ENCODE measurements at places on chromosomes 11 and 22.

- DNase-seq = no peak
Measured at GRCh38 chr11:44096360-44097185, 1.1 kb downstream of the EXT2 start.

DNA sequence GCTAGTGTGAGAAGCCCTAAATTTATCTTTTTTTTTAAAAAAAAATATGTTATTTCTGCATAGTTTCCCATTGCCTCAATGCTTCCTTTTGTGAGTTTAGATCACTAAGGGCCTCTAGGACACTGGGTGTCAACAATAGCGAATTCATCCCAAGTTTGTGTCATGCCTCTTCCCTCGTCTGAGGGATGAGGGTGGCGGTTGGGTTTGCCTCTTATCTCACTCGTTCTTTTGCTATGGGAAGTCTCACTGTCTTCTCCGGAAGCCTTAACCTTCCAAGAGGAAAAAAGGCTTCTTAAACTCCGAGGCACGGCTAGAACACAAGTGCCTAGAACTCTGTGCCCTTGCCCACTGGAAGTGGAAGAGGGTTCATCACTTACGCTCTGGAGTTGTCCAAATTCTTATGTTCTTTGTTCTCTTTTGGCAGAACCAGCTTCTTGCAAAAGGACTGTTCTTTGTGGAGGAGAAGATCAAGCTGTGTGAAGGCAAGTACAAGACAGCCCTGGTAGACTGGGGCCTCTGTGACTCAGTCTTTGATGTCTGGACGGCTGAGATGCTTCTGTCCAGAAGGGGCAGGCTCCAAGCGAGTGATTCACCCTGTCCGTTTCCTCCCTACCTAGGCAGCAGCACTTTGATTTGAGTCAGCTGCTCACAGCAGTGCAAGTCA, 78.5 kb downstream of the TRAF6 start:
- peak; percentile 85 for DNase-seq

- DNase-seq = no peak
Measured at GRCh38 chr11:60942219-60942618, 9.8 kb downstream of the SLC15A3 start.

DNA sequence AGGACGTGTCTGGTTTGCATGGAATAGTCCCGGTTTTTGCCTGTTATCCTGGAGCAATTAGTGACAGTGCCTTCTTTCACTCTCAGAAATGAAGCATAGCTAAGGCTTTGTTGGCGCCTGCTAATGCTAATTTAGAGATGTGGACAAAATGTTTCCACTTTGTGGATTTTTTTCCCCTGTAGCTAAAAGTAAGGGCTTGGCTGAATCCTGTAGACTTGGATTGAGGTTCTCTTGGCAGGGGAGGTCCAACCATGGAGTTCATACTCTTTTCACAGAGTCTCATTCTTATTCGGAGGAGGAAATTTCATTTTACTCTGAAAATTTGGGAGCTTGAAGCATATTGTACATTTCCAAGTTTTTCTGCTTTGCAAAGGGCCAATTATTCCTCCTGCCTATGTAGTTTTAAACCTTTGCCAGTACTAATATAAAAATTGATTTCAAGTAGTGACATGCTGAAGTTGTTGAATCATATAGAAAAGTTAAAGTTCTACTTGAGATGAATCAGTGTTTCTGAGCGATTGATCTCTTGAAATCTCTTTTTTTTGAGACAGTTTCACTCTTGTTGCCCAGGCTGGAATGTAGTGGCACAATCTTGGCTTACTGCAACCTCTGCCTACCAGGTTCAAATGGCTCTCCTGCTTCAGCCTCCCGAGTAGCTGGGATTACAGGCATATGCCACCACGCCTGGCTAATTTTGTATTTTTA, 20.0 kb downstream of the PPFIA1 start:
- DNase-seq = no peak

GRCh38 chr11:42498971-42499370, 812.8 kb upstream of the API5 start:
- DNase-seq = no peak

DNA sequence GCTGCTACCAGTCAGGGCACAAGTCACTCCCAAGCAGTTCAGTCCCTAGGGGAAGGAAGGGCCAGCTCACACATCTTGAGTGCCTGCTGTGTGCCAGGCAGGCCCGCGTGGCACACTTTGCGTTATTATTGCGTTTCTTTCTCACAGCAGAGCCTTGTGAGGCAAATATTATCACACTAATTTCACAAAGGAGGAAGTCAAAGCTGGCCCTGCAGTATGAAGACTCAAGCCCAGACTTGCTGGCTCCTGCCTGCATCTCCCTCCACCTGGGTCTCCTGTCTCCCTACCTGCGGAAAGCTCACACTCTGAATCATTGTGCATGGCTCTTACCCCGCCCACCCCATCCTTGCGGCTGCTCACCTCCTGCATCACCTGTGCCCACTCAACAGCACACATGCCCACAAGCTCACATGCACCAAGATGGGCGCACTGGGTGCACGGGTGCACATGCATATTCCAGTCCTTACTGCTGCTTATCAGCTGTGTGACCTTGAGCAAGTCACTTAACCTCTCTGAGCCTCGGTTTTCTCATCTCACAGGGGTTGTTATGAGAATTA, 31.7 kb upstream of the P2RY2 start:
- DNase-seq = no peak

GRCh38 chr11:30423886-30424285, 101.0 kb downstream of the ARL14EP start:
- DNase-seq = no peak

DNA sequence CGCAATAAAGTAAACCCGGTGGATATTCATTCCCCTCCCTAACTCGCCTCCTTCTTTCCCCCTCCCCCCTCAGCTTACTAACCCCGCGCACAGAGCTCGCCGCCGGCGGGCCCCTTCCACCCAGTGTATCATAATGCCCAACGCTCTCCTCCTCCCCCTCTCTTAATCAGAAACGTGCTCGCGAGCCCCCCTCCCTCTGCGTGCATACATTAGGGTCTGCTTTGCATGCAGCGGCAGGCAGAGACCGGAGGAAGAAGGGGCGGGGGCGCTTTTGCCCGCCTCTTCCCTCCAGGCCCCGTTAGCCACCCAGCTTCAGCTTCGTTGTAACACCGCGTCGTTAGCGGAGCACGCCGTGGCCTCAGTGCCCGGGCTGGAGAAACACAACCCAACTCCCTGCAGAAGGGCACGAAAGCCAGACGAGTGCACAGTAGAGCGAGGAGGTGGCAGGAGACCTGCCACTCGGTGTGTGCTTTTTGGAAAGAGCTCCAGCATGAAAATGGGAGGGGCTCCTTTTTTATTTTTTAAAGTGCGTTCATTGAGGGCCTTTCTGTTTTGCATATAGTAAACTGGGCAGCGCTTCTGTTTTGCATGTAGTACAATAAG, 901 bp upstream of the KMT2A start:
- DNase-seq = no peak

- DNase-seq = peak; percentile 16
Measured at GRCh38 chr22:29883045-29883774, at the start of gene MTMR3. Gene MTMR3, plus strand, starts transcription at chr22:29883174. Its CDS starts 87,886 bp downstream, at chr22:29971060.

GRCh38 chr11:59710136-59710847, 3.4 kb downstream of the OR10V1 start:
- DNase-seq = no peak

DNA sequence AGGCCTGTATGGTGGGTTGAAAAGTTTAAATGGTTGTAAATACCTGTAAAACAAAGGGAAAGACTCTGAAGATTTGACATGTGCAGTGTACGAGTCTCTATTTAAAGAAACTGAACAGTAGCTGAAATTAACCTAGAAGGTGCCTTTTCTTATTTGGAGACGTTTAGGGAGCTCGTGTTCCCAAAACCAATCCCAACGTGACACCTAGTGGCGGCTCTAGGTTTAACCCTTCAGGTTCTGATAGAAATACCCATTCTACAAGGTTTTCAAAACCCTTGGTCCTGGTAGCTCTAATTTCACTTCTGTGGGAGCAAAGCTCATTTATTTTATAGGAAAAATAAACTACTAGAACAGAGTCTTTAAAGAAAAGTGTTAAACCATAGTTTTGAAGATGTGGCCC, 258.3 kb downstream of the LRRC4C start:
- no peak for DNase-seq

GRCh38 chr22:37566329-37566837, 6.1 kb downstream of the CDC42EP1 start:
- no peak for DNase-seq

GRCh38 chr11:11738370-11738769, 103.4 kb upstream of the USP47 start:
- DNase-seq = no peak

DNA sequence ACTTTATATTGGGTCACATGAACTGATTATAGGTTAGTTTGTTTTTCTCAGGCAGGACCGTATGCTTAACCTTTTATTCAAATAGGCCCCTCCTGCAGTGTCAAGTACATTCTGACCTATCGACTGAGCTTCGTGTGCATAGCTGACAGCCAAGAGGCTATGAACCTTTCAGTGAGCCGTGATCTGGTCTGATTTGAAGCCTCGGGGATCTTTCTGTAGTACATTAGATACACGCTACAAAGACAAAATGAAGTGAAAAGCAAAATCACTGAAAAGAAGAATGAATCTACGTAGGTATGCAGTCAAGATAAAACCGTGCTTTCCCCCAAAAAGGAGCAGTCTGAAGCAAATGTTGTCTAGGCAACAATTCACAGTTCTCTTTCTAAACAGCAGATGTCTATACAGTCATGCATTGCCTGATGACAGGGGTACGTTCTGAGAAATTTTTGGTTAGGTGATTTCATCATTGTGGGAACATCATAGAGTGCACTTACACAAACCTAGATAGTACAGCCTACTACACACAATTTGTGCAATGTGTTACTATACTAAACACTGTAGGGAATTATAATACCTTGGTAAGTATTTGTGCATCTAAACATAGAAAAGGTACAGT, 18.1 kb downstream of the JHY start:
- no peak for DNase-seq

GRCh38 chr22:25403284-25403810, 161.1 kb upstream of the GRK3 start:
- no peak for DNase-seq

DNA sequence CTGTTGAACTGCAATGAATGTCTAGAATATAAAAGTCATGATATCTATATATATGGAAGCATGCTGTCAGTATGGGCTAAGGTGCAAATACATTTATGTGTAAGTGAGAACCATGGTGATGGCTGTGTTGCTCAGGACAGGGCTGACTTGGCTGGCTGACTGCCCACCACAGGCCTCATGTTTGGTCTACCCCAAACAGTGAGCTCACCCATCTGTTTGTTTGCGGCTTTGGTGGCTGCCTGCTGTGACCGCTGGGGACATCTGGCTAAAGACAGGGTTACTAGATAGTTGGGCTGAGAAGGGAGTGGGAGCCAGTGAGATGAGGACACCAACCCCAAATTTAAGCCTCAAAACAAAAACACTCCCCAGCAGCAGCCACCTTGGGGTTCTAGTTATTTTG, 6.3 kb downstream of the CD44 start:
- no peak for DNase-seq

- no peak for DNase-seq
Measured at GRCh38 chr11:57426439-57426928, 437 bp downstream of the SLC43A3 start.

GRCh38 chr11:19779740-19780139, 67.1 kb downstream of the NAV2 start:
- DNase-seq = no peak

DNA sequence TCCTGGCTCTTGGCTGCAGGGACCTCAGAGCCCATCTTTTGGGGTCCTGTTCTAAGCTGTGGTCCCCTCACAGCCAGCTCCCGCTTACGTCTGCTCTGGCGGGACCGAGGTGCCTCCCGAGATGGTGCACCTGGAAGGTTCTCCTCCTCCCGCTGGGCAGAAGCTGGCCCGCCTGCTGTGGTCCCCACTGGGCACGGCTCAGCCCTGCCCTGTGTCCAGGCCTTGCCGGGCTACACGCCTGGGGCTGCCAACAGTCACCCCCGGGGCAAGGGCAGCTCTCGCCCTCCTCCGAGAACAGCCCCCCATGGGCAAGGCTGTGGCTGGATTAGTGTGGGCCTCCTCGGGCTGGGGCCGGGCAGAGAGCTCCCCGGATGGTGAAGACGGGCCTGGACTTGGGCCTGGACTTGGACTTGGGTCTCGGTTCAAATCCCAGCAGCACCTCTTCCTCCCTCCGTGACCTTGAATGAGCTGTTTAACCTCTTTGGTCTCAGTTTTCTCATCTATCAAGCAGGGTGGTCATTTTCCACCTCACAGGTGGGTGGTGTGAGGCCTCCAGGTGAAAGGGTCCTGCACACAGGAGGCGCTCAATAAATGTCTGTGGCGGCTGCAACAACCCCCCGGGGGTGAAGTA, 998 bp downstream of the BAIAP2L2 start:
- no peak for DNase-seq

GRCh38 chr11:34585304-34585734, 35.6 kb upstream of the EHF start:
- no peak for DNase-seq

DNA sequence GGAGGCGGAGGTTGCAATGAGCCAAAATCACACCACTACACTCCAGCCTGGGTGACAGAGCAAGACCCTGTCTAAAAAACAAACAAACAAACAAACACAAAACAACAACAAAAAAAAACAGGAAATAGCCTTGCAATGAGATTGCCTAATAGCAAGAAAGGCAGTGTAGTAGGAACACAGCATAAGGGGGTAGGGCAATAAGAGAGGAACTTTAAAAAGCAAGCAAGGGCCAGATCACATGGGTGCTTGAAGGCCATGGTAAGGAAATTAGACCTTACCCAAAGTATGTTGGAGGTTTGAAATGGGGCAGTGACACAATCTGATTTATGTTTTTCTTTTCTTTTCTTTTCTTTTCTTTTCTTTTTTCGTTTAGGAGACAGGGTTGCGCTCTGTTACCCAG, 34.7 kb upstream of the NRIP3 start:
- DNase-seq = no peak

- DNase-seq = no peak
Measured at GRCh38 chr11:84292006-84292405, 1005.8 kb upstream of the CCDC90B start.

DNA sequence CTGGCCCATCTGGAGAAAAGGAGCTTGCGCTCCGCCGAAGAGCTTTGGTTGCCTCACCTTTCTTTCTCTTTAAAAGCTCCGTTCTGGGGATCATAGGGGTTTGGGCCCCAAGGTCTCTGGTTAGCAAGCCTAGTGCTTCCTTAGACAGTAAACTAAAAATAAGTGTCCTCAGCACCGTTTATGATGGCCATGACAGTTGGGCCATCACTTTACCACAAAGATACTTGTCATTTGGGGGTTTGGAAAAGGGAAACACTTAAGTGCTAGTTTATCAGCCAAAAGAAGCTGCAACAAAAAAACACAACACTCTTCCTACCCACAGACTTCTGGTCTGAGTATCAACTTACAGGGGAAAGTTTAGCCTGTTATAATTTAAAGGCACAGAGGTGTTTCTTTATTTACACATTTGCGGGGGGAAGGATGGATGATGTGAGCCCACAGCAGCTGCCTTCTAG, 88.4 kb upstream of the CD44 start:
- no peak for DNase-seq
